ENCODE measurements at places on chromosomes 7 and 10.

DNA sequence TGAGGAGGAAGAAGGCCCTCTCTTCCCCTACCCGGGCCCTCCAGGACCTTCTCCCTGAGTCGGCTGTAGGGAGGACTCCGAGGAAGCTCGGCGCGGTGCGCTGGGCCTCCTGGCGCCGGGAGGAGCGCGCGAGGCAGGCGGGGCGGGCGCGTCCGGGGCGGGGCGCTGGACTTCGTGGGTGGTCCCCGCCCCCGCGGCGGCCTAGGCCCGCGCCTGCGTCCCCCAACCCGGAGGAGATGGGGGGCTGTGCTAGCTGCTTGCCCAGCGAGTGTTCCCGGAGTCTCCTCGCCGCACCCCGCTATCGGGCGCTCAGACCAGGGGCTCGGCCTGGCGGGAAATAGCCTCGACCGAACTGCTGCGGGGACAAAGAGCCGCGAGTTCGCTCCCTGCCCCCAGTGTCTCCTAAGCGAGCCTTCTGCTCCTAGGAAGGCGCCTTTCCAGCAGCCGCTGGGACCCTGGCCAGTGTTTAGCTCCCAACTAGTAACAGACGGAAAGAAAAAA lies 19.2 kb upstream of the SMO start:
- DNase-seq, result no peak

GRCh38 chr7:92813390-92814024 lies 22.9 kb downstream of the CDK6 start:
- no peak for DNase-seq

DNA sequence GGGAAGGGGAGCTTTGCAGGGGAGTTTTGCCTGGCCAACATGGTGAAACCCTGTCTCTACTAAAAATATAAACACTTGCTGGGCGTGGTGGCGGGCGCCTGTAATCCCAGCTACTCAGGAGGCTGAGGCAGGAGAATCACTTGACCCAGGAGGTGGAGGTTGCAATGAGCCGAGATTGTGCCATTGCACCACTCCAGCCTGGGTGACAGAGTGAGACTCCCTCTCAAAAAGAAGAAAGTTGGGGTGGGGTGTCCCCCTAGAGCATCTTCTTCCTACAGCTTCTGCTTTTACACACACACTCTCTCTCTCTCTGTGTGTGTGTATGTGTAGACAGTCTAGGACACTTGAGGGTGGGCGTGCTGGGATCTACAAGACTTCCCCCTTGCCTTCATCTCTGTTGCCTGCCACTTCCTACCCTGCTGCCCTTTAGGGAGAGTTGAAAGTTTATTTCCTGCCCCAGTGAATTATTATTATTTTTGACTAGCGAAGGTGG lies 21.7 kb downstream of the PLAU start:
- no peak for DNase-seq

DNA sequence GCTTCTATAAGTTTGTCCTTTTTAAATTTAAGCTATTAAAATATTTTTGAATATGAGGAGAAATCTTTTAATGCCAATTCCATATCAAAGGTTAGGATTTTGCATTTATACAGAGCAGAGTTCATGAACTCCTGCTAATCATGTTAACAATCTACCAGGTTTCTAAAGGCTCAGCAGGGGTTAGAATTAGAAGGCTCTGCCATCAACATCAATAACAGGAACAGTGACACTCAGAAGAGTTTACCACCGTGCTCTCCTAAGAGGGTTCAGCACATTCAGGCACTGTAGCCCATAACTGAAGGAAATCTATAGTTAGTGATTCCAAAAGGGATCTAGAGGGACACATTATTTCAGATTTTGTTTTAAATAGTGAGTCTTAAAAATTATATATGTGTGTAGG lies 100.1 kb downstream of the HOXA1 start:
- DNase-seq, result no peak

Measured in upper lobe of left lung (tissue), 6 donors.